ENCODE measurements at places on chromosomes 1 and 21. TPM values are rescaled to one million over a fixed set of nuclear protein-coding genes. Genes with fewer than 3 reads are reported as not detected.

DNA sequence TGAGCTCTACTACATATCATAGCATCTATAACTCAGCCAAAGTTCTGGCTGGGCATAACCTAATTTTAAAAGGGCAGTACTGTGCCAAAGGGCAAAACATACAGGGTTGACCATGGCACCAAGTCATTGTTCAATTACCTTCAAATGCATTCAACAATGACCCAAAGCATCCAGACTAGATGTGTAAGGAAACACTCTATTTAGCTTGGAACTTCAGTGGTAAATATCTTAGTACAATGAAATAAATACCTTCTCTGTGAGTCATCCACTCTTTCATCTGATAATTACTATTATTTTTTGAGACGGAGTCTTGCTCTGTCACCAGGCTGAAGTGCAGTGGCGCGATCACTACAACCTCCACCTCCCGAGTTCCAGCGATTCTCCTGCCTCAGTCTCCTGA, 70.0 kb downstream of the NVL start:
- DNase-seq = no peak

- no peak for DNase-seq
Measured at GRCh38 chr1:81511281-81511680, 289.5 kb upstream of the ADGRL2 start.

DYNLT5 gene
- 1.7 TPM for total RNA-seq

- DNase-seq = no peak
Measured at GRCh38 chr1:247375747-247376146, 40.2 kb upstream of the NLRP3 start.

DNA sequence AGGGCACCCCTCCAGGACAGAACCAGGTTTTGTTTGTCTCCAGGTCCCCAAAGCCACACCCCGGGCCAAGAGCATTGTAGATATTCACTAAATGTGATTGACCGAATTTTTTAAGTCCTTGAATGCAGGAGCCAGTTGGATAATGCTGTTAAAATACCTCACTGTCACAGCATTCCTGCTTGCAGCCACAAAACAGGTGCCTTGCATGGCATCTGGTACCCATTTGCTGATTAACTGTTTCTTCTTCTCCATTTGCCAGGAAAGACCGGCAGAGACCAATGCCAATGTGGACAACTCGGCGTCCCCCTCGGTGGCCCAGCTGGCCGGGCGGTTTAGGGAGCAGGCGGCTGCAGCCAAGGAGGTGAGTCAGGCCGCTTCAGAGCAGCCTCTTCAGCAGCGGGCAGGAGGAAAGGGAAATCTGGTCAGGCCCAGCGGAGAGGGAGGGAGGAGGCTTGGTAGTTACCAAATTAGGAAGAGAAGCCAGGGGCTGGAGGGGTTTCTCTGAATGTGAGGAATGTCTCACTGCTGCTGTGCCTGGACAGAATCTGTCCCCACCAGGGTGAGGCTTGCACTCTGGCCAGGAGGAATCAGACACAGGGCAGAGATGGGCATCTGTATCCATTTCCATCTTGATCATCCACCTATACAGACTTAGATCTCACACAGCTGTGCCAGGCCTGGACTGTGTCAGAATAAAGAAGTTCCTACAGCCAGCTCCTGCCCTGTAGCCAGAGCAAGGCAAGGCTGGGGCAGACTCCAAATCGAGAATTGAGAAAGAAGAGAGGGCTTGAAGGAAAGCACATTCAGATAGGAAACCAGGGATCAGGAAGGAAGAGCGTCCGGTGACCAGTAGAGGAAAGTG, 37.9 kb upstream of the MPZL1 start:
- DNase-seq = peak; percentile 85

DNA sequence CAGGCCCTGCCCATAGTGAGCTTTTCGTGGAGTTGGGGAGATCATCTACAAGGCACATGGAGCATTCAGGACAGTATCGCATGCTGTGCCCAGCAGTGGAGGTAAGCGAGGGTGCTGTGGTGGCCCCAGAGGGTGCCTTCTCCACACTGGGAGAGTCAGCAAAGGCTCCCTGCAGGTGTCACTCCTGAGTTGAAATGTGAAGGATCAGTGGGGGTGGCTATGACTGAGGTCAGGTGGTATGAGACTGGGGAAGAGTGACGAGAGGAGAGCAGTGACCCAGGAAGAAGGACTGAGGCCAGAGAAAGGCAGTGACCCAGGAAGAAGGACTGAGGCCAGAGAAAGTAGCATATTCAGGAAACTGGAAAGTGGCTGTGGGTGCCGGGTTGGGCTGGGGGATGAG, 53.0 kb downstream of the SPAG17 start:
- no peak for DNase-seq

CD34 gene
- total RNA-seq = 45.5 TPM

DNA sequence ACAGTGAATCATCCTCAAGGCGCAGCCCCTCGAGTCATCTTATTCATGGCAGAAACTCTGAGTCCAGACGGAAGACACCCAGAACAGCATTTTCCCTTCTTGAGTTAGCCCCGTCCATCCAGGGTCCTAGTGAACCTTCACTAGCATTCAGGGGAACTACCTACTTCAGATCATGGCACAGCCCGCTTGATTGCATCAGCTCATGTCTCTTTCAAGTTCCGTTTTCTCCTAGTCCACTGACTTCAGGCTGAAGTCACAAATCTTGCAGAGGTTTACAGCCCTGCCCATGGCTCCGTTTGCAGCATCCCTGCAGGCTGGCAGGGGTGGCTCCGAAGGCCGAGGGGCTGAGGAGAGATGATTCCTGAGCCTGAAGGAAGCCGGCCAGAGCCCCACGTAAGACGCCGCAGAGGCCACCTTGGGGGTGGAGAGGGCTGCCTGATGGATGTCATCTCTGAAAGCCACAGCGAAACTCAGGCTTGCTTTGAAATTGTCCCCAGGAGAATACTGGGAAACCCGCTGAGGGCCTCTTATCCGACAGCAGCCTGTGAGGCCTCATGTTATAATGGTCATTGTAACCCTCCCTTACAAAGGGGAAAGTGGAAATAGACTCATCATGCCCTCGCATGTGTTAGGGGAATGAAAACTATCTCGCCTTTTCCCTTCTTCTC, 310.2 kb upstream of the AJAP1 start:
- no peak for DNase-seq

Data from mesenteric fat pad (tissue), 1 donor.